Kidney (tissue), 22 donors: ENCODE measurements at places on chromosomes 2 and 18.

- no peaks in the 10 kb centered on the region for H3K36me3 ChIP-seq
- H3K4me3 ChIP-seq = no peak overlapping the region
- no peaks in the 10 kb centered on the region for H3K4me1 ChIP-seq
- no peaks in the 10 kb centered on the region for H3K27me3 ChIP-seq
- DNase-seq = no peak
These were observed 480.9 kb upstream of the TMEFF2 start for GRCh38 chr2:192675681-192676080.

DNA sequence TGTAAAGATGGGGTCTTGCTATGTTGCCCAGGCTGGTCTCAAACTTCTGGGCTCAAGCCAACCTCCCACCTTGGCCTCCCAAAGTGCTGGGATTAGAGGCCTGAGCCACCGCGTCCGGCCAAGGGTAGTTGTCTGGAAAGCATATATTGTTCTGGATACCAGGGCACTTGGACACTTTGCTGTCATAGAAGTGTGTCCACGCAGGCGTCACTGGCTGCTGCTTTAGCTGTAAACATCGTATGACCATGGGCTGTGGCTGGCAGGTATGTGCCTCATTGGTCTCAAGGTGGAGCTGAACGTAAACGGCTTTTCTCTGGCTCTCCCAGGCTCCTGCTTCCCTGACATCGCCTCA is 3.2 kb upstream of the GPR35 start:
- H3K4me3 ChIP-seq = no peak overlapping the region
- H3K36me3 ChIP-seq = no peaks in the 10 kb centered on the region
- H3K27ac ChIP-seq = no peak overlapping the region
- no peaks in the 10 kb centered on the region for H3K27me3 ChIP-seq

DNA sequence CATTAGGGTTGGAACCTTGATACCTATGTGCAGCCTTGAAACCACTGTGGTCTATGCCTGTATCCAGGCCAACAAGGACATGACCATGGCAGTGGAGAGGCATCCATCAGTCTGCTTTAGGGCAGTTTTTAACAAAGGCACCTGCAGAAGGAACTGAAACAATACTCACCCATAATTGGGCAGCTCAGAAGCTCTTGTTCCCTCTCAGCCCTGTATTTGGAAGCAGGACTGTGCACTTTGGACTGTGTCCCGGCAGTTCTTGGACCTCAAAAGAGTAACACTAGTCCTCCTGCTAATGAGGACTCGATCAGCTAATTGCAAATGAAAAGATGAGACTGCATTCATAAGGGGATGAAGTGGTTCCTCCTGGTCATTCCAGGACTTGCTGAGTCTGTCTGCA is 500.2 kb upstream of the TNP1 start:
- no peaks in the 10 kb centered on the region for H3K27me3 ChIP-seq
- peaks cover 4% of the 10 kb centered on the region for H3K4me1 ChIP-seq
- no peak for DNase-seq
- no peak overlapping the region for H3K4me3 ChIP-seq

DNA sequence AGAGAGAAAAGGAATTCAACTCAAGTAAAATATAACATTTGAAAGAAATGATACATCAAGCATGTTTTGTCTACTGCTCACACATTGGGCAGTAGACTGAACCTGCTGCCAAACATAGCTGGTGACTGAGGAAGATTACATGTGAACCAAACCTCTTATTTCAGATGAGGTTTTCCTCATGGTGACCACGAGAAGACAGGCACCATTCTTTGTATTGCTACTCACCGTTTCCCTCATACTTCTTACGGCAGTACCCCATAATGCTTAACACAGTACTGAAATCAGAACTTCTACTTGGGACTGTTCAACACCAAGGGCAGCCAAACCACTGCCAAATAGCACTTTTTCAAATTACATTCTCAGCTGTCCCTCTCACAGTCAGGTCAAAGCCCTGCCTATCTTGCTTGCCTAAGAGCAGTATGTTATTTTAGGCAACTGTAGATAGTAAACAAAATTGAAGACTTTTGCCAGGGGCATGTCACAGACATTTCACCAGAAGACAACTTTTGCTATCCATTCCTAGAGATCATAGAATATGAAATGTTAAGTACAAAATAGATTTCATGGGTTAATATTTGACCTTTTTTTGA is 167.1 kb upstream of the DOK6 start:
- no peaks in the 10 kb centered on the region for H3K4me1 ChIP-seq
- no peak overlapping the region for H3K27ac ChIP-seq
- no peaks in the 10 kb centered on the region for H3K27me3 ChIP-seq
- no peak overlapping the region for H3K4me3 ChIP-seq

GRCh38 chr18:31606265-31606664 is 14.6 kb downstream of the TTR start:
- H3K27me3 ChIP-seq = no peaks in the 10 kb centered on the region
- no peak overlapping the region for H3K4me3 ChIP-seq
- no peaks in the 10 kb centered on the region for H3K36me3 ChIP-seq
- H3K4me1 ChIP-seq = no peaks in the 10 kb centered on the region
- DNase-seq = no peak
- H3K27ac ChIP-seq = no peak overlapping the region

DNA sequence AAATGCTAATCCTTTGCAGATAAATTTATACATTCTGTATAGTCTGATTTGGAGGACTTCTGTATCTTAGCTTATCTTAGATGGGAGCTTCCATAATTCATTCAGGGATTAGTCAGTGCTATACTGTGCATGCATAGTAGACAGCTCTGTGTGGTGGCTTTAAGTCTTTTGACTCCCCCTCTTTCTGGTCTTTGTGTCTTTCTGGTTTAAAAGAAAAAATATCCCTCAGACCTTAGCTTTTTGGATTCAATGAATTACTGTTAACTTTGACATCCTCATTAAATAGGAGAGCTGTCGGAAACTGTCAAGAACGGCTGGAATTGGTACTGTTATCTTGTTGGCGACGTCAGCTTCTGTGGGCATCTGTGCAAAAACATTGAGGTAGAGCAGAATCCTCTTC is 130.4 kb downstream of the SPTBN1 start:
- peaks cover 40% of the 10 kb centered on the region for H3K4me1 ChIP-seq
- DNase-seq = no peak
- H3K4me3 ChIP-seq = no peak overlapping the region
- H3K27ac ChIP-seq = no peak overlapping the region
- no peaks in the 10 kb centered on the region for H3K36me3 ChIP-seq

DNA sequence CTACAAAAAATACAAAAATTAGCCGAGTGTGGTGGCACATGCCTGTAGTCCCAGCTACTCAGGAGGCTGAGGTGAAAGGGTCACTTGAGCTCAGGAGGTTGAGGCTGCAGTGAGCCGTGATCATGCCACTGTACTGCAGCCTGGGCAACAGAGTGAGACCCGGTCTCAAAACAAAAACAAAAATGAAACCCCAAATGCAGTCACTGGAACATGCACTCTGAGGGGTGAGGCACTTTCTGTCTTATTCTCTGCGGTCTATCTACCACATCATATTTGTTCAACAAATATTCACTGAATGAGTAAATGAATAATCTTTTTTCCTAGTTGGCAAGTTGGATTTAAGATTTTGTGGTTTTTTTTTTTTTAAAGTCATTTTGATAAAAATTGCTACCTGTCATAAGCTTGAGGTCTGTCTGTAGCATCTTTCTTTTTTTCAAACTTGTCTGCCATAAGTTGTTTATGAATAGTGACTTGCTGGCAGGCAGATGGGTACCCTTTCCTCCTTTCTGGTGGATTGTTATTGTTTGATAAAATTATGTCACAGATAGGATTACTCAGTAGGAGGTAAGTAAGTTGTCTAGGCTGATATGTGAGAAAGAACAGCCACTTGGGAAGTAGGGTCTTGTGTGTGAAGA is 11.8 kb downstream of the CHRNA1 start:
- no peak for DNase-seq
- H3K27ac ChIP-seq = no peak overlapping the region
- H3K4me1 ChIP-seq = no peaks in the 10 kb centered on the region
- no peak overlapping the region for H3K4me3 ChIP-seq
- H3K27me3 ChIP-seq = no peaks in the 10 kb centered on the region

- H3K36me3 ChIP-seq = no peaks in the 10 kb centered on the region
- H3K4me3 ChIP-seq = no peak overlapping the region
- peaks cover 69% of the 10 kb centered on the region for H3K4me1 ChIP-seq
- no peaks in the 10 kb centered on the region for H3K27me3 ChIP-seq
These were observed 13.7 kb downstream of the HS6ST1 start for GRCh38 chr2:128304715-128305554.

GRCh38 chr18:73594749-73595148 is 552.9 kb downstream of the FBXO15 start:
- H3K27me3 ChIP-seq = no peaks in the 10 kb centered on the region
- H3K4me1 ChIP-seq = no peaks in the 10 kb centered on the region
- no peak overlapping the region for H3K27ac ChIP-seq

DNA sequence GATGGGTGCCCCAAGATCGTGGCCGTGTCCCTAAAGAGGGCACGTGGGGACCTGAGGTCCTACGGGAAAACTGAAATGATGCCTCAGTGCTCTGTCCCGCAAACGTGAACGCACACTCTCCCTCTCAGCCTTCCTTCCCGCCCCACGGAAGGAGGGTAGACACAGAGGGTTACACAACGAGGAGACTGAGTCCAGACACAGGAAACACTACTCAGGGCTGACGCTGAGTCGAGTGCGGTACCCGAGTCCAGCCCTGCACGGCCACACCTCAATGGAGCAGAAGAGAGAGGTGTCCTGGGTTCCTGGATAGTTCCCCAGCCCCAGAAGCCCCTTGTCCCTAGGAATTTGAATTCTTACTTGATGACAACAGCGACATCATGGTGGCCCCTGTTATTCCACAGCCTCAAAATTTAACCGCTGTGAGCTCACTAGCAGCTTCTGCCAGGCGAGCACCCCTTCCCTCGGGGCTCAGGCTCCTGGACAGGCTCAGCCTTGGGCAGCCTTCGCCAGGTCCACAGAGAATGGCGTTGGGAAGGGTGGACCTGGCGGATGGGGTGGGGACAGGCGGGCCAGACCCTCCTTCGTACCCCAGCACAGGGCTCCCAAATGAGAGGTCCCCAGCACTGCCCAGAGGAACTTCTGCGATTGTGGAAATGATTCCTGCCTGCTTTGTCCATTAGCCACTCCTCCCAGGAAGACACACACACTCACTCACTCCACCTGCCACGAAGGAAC is 980 bp upstream of the RNPEPL1 start:
- H3K27ac ChIP-seq = peak overlapping the region; percentile 85
- no peaks in the 10 kb centered on the region for H3K27me3 ChIP-seq
- peak overlapping the region; percentile 73 for H3K4me3 ChIP-seq
- H3K36me3 ChIP-seq = no peaks in the 10 kb centered on the region
- no peaks in the 10 kb centered on the region for H3K4me1 ChIP-seq

- H3K36me3 ChIP-seq = no peaks in the 10 kb centered on the region
- no peaks in the 10 kb centered on the region for H3K27me3 ChIP-seq
- no peak overlapping the region for H3K27ac ChIP-seq
- no peaks in the 10 kb centered on the region for H3K4me1 ChIP-seq
These were observed 120.0 kb upstream of the SNTG2 start for GRCh38 chr2:830419-831224.

GRCh38 chr2:118842661-118843482 is 4.6 kb downstream of the EN1 start:
- peak; percentile 64 for DNase-seq
- H3K4me3 ChIP-seq = peak overlapping the region; percentile 56
- no peaks in the 10 kb centered on the region for H3K36me3 ChIP-seq
- H3K4me1 ChIP-seq = peaks cover 8% of the 10 kb centered on the region

GRCh38 chr2:38932586-38932985 is 42.9 kb downstream of the ARHGEF33 start:
- no peak overlapping the region for H3K27ac ChIP-seq
- no peak for DNase-seq
- no peaks in the 10 kb centered on the region for H3K4me1 ChIP-seq
- no peak overlapping the region for H3K4me3 ChIP-seq
- no peaks in the 10 kb centered on the region for H3K27me3 ChIP-seq

DNA sequence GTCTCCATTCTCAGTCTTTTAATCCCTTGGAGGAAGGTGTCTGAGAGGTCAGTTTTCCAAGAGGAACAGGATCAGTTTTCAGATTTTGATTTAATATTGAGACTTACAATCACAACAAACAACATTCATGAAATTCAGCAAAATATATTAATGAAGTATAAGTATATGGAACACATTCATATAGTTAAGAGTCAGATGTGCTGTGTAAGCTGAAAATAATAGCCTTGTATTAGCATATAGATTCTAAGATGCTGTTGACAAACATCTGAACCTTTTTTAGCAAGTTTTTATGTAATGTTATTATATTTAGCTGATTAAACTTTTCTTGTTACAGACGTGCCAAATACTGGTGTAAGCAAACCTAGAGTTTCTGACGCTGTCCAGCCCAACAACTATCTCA is 163.9 kb downstream of the PKP4 start:
- no peak overlapping the region for H3K4me3 ChIP-seq
- no peaks in the 10 kb centered on the region for H3K27me3 ChIP-seq
- no peaks in the 10 kb centered on the region for H3K4me1 ChIP-seq
- H3K27ac ChIP-seq = no peak overlapping the region
- DNase-seq = no peak

- no peaks in the 10 kb centered on the region for H3K4me1 ChIP-seq
- H3K4me3 ChIP-seq = peak overlapping the region; percentile 93
- DNase-seq = no peak
- H3K27me3 ChIP-seq = no peaks in the 10 kb centered on the region
- no peaks in the 10 kb centered on the region for H3K36me3 ChIP-seq
These were observed 1.8 kb downstream of the GLS start for GRCh38 chr2:190882411-190882766.

GRCh38 chr2:134736167-134736880 is 17.5 kb upstream of the TMEM163 start:
- H3K27me3 ChIP-seq = no peaks in the 10 kb centered on the region
- DNase-seq = no peak
- H3K4me1 ChIP-seq = no peaks in the 10 kb centered on the region
- H3K27ac ChIP-seq = no peak overlapping the region

- no peaks in the 10 kb centered on the region for H3K27me3 ChIP-seq
- no peak overlapping the region for H3K4me3 ChIP-seq
- no peaks in the 10 kb centered on the region for H3K36me3 ChIP-seq
- H3K27ac ChIP-seq = no peak overlapping the region
These were observed 21.6 kb upstream of the SPATA3 start for GRCh38 chr2:230974096-230974913.

- no peak overlapping the region for H3K27ac ChIP-seq
- no peaks in the 10 kb centered on the region for H3K27me3 ChIP-seq
- no peak for DNase-seq
- no peak overlapping the region for H3K4me3 ChIP-seq
These were observed 22.2 kb upstream of the FAHD2A start for GRCh38 chr2:95380280-95380679.

GRCh38 chr2:118223992-118224894 is 136.0 kb downstream of the INSIG2 start:
- peak overlapping the region; percentile 43 for H3K4me3 ChIP-seq
- H3K27ac ChIP-seq = no peak overlapping the region
- H3K4me1 ChIP-seq = no peaks in the 10 kb centered on the region
- H3K36me3 ChIP-seq = no peaks in the 10 kb centered on the region

- no peak for DNase-seq
- peaks cover 4% of the 10 kb centered on the region for H3K36me3 ChIP-seq
- no peak overlapping the region for H3K27ac ChIP-seq
- no peak overlapping the region for H3K4me3 ChIP-seq
- no peaks in the 10 kb centered on the region for H3K4me1 ChIP-seq
These were observed 36.8 kb downstream of the PDIA6 start for GRCh38 chr2:10775831-10776230.

- no peaks in the 10 kb centered on the region for H3K36me3 ChIP-seq
- no peak overlapping the region for H3K4me3 ChIP-seq
These were observed 41.0 kb upstream of the FOXI3 start for GRCh38 chr2:88493481-88493880.
